Aorta (tissue), 5 donors: ENCODE measurements at places on chromosomes 3 and 15. TPM values are rescaled to one million over a fixed set of nuclear protein-coding genes. Genes with fewer than 3 reads are reported as not detected.

- H3K4me1 ChIP-seq, result no peaks in the 10 kb centered on the region
- no peak overlapping the region for H3K4me3 ChIP-seq
- no peaks in the 10 kb centered on the region for H3K27me3 ChIP-seq
- H3K27ac ChIP-seq, result no peak overlapping the region
- H3K36me3 ChIP-seq, result no peaks in the 10 kb centered on the region
These were observed 26.8 kb downstream of the FBXW12 start for GRCh38 chr3:48398701-48399386.

GRCh38 chr15:73072894-73073293 is 20.6 kb downstream of the NEO1 start:
- H3K36me3 ChIP-seq, result no peaks in the 10 kb centered on the region
- no peak for DNase-seq
- no peak overlapping the region for H3K4me3 ChIP-seq

GRCh38 chr3:97691354-97691753 is 73.2 kb upstream of the ARL6 start:
- no peaks in the 10 kb centered on the region for H3K36me3 ChIP-seq
- H3K4me3 ChIP-seq, result no peak overlapping the region

- DNase-seq, result no peak
- H3K27me3 ChIP-seq, result no peaks in the 10 kb centered on the region
- H3K36me3 ChIP-seq, result no peaks in the 10 kb centered on the region
- no peak overlapping the region for H3K4me3 ChIP-seq
- no peak overlapping the region for H3K27ac ChIP-seq
These were observed 17.8 kb downstream of the CGGBP1 start for GRCh38 chr3:88041005-88041404.

GRCh38 chr3:121735047-121735696 is 14.4 kb downstream of the GOLGB1 start:
- DNase-seq, result no peak
- H3K4me1 ChIP-seq, result peaks cover 1% of the 10 kb centered on the region
- H3K27ac ChIP-seq, result no peak overlapping the region
- no peaks in the 10 kb centered on the region for H3K27me3 ChIP-seq

DNA sequence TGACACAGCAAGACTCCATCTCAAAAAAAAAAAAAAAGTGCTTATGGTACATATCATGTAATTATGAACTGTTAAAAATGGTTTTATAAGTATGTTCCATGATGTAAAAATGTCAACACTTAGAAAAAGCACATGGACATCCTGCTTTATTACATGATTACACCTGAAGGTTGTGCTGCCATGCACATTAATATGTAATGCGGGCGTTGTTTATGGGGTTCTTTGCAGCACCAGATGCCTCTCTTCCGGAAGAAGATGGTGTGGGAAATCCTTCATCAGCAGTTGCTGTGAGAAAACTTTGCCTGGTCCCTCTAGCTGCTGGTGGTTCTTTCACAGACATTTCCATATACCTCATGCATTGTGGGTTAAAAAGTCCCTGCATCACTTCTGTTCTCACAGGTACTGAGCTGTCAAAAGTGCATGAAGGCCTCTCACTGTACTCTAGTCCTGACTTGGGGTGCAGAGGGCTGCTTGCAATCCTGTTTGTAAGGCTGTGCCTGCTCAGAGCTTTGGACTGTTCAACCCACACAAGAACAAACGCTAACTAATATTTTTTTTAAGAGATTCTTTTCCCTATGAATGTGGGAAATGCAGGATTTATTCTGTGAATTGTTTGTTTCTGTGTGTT is 43.6 kb downstream of the SENP2 start:
- H3K4me3 ChIP-seq, result no peak overlapping the region
- peaks cover 2% of the 10 kb centered on the region for H3K36me3 ChIP-seq
- H3K27me3 ChIP-seq, result no peaks in the 10 kb centered on the region
- H3K27ac ChIP-seq, result no peak overlapping the region
- H3K4me1 ChIP-seq, result no peaks in the 10 kb centered on the region
- DNase-seq, result no peak

DNA sequence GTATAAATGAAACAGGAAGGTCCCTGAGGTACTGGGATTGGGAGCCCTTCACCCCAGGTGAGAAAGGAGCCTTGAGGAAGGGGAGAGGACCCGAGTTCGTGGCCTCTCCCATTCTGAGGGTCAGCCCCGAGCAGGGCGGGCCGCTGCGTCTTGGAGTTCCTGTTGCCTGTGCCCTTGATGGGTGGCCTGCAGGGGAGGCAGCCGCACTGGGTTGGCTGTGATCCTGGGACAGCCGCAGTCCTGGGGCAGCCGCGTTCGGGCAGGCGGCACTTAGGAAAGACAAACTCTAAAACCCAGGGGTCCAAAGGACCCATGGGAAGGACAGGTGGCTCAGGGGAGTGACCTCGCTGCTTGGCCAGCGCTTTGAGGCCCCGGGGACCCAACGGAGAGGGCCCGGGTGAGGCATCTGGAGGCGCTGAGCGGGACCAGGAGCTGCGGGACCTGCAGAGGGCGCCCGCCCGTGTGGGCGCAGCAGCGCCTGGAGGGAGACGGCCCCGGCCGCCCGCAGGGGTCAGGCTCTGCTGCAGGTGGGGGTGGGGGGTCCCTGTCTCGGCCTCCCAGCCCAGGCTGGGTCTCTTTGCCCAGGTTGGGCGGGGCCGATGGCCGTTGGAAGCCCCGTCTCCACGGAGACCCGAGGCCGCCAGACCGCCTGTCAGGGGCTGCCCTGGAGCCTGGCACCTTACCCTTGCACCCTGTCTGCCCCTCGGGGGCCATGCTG is 65.1 kb downstream of the HMCES start:
- H3K36me3 ChIP-seq, result no peaks in the 10 kb centered on the region
- DNase-seq, result peak; percentile 83
- no peak overlapping the region for H3K4me3 ChIP-seq
- H3K27ac ChIP-seq, result no peak overlapping the region
- no peaks in the 10 kb centered on the region for H3K27me3 ChIP-seq
- H3K4me1 ChIP-seq, result no peaks in the 10 kb centered on the region

GRCh38 chr15:44308415-44308814 is 19.9 kb downstream of the GOLM2 start:
- H3K4me1 ChIP-seq, result no peaks in the 10 kb centered on the region
- no peak overlapping the region for H3K27ac ChIP-seq
- no peak overlapping the region for H3K4me3 ChIP-seq
- H3K36me3 ChIP-seq, result no peaks in the 10 kb centered on the region
- H3K27me3 ChIP-seq, result no peaks in the 10 kb centered on the region

DNA sequence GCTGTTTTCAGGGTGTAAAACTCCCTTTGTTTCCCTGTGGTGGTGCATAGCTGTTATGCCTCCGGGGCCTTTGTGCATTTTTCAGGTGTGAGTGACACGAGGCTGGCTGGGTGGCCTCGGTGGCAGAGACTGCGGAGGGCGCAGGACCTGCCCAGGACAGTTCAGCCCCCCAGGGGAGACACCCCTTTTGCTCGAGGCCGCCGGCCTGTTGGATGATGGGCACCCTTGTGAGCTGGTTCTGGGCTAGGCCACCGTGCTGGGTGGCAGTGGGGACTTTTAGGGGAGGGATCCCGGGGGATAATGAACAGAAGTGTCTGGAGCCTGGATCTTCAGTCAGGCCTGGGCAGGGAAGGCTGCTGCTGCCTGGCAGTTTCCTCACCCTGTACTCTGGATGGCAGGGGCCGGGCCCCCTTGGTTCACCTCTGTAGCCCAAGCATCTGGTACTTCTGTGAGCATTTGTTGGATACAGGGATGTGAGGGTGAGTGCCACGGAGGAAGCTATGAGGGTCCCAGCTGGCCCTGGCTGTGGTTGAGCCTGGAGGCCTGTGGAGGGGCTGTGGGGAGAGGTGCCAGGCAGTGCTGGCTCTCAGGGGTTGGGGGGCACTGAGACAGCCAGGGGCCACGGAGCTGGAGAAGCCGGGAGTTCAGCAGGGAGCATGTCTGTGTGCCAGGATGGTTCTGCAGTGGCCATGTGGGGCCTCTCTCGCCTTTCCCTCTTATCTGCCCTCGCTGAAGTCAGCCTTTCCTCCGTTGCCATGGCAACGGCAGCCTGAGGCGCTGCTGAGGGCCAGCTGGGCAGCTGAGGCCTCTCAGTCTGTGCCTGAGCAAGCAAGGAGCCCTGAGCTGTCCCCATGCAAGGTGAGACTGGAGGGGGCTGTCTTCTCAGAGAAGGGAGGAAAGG is 49.0 kb downstream of the KY start:
- H3K4me1 ChIP-seq, result no peaks in the 10 kb centered on the region
- H3K27ac ChIP-seq, result no peak overlapping the region
- peak; percentile 71 for DNase-seq

DNA sequence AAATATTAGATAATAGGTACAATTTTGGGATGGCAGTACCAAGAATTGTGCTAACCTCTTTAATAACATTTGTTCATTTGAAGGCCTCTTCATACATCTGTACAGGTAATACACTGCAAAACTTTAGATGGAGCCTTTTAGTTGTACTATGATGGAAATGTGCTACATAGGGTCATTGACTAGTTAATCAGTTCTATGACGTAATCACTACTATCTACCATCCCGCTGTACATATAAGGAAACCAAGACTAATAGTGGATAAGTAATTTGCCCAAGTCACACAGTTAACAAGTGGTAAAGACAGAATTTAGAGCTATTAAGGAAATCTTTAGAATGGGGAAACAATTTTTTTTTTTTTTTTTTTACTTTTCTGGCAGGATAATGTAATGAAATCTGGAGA is 521.3 kb downstream of the TUSC7 start:
- no peaks in the 10 kb centered on the region for H3K4me1 ChIP-seq
- no peaks in the 10 kb centered on the region for H3K27me3 ChIP-seq
- H3K4me3 ChIP-seq, result no peak overlapping the region

DNA sequence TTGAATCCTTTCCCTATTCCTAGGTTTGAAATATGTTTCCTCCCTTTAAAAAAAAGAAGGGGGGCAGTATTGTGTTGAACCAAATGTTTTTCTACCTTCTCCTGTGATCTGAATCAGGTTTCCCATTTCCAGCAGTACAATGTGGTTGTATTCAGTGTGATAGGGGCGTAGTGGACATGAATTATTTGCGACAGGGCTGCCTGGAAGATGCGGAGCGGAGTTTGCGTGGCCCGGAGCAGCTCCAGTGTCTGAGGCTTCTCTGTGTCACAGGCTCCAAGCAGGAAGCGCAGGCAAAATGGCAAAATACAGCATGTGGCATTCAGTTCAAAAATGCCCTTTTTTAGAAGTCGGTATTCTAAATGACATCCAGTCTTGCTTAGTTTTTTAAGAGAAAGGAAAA is 154.4 kb downstream of the PGPEP1L start:
- peak overlapping the region; percentile 73 for H3K4me3 ChIP-seq
- peak overlapping the region; percentile 89 for H3K27ac ChIP-seq
- H3K4me1 ChIP-seq, result no peaks in the 10 kb centered on the region
- peak; percentile 95 for DNase-seq
- no peaks in the 10 kb centered on the region for H3K27me3 ChIP-seq
- H3K36me3 ChIP-seq, result no peaks in the 10 kb centered on the region

DNA sequence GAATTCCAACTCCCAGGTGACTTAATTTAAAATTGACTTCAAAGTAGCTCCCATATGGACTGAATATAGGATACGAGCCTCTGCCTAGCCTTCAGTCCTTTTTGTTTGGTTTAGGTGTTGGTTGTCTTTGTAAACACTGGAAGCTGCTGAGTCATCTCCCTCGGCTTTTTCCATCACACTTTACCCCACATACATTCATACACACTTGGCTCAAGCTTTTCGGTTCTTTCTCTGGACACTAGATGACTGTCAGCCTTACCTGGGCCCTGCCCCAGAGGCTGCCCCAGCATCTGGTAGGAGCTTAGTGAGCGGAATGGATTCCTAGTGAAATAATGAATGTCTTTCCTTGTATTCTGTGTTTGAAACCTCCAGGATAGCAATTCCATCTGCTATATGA is 201.5 kb upstream of the IL12A start:
- DNase-seq, result no peak
- no peak overlapping the region for H3K4me3 ChIP-seq
- no peaks in the 10 kb centered on the region for H3K36me3 ChIP-seq
- no peaks in the 10 kb centered on the region for H3K27me3 ChIP-seq
- peaks cover 13% of the 10 kb centered on the region for H3K4me1 ChIP-seq
- no peak overlapping the region for H3K27ac ChIP-seq

GRCh38 chr15:50219820-50220219 is 37.8 kb downstream of the SLC27A2 start:
- no peak overlapping the region for H3K27ac ChIP-seq
- no peak overlapping the region for H3K4me3 ChIP-seq
- no peaks in the 10 kb centered on the region for H3K4me1 ChIP-seq
- H3K36me3 ChIP-seq, result no peaks in the 10 kb centered on the region

GRCh38 chr15:56252386-56252785 is 8.7 kb upstream of the RFX7 start:
- no peaks in the 10 kb centered on the region for H3K27me3 ChIP-seq
- no peak overlapping the region for H3K27ac ChIP-seq
- no peaks in the 10 kb centered on the region for H3K4me1 ChIP-seq
- no peak for DNase-seq
- no peaks in the 10 kb centered on the region for H3K36me3 ChIP-seq

- no peaks in the 10 kb centered on the region for H3K4me1 ChIP-seq
- peaks cover 3% of the 10 kb centered on the region for H3K27me3 ChIP-seq
These were observed 81.0 kb upstream of the BNC1 start for GRCh38 chr15:83365370-83365938.

GRCh38 chr3:67884345-67884744 is 229.9 kb upstream of the SUCLG2 start:
- no peak overlapping the region for H3K27ac ChIP-seq
- H3K36me3 ChIP-seq, result no peaks in the 10 kb centered on the region
- no peaks in the 10 kb centered on the region for H3K4me1 ChIP-seq
- H3K4me3 ChIP-seq, result no peak overlapping the region

- no peak overlapping the region for H3K27ac ChIP-seq
- H3K27me3 ChIP-seq, result no peaks in the 10 kb centered on the region
- H3K36me3 ChIP-seq, result no peaks in the 10 kb centered on the region
These were observed 144.1 kb downstream of the FILIP1L start for GRCh38 chr3:99970198-99970597.

GRCh38 chr15:33846862-33847261 is 121.4 kb upstream of the CHRM5 start:
- no peak for DNase-seq
- H3K4me3 ChIP-seq, result no peak overlapping the region
- H3K27me3 ChIP-seq, result no peaks in the 10 kb centered on the region
- H3K36me3 ChIP-seq, result no peaks in the 10 kb centered on the region
- H3K4me1 ChIP-seq, result no peaks in the 10 kb centered on the region
- no peak overlapping the region for H3K27ac ChIP-seq

DNA sequence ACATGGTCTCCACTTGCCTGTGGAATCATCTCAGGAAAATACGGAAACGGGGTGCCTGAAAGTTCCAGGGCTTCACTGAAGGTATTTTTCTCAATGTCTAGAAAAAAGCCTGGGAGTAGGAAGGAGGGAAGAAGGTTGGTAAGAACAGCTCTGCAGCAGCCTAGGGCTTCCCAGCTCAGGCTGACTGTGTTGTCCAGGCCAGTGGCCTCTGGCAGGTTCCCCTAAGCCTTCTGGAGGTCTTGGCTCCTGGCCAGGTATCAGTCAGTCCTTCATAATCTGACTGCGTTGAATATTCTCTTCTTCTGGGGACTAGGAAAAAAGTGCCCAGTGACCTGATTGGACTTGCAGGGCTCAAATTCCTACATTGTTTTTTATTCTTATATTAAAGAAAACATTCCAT is 38.6 kb downstream of the SSR3 start:
- H3K27ac ChIP-seq, result no peak overlapping the region
- no peaks in the 10 kb centered on the region for H3K4me1 ChIP-seq
- no peaks in the 10 kb centered on the region for H3K36me3 ChIP-seq
- no peak overlapping the region for H3K4me3 ChIP-seq
- no peaks in the 10 kb centered on the region for H3K27me3 ChIP-seq

The SNX33 gene
- total RNA-seq, result 30.9 TPM

The SPATA12 gene
- total RNA-seq, result not detected

The PPM1L gene
- total RNA-seq, result 17.0 TPM

The IL17RD gene
- 4.3 TPM for total RNA-seq

The TERC gene
- 12.4 TPM for total RNA-seq

The CGGBP1 gene
- 73.6 TPM for total RNA-seq

The NECTIN3 gene
- 30.1 TPM for total RNA-seq

The FEZF2 gene
- not detected for total RNA-seq

The PLCH1 gene
- total RNA-seq, result not detected

The HAUS2 gene
- total RNA-seq, result 16.0 TPM

The MTMR10 gene
- 35.0 TPM for total RNA-seq

The BCHE gene
- total RNA-seq, result 4.3 TPM

The FOXL2NB gene
- total RNA-seq, result not detected

The TMEM207 gene
- not detected for total RNA-seq
